ENCODE measurements at places on chromosomes 3 and 15. TPM values are rescaled to one million over a fixed set of nuclear protein-coding genes. Genes with fewer than 3 reads are reported as not detected.

DZIP1L gene
- total RNA-seq, result 11.0 TPM

SLC22A14 gene
- 0.12 TPM for total RNA-seq

REC114 gene
- total RNA-seq, result not detected

FBXL22 gene
- total RNA-seq, result 0.32 TPM

ERICH6 gene
- 0.07 TPM for total RNA-seq

TICRR gene
- total RNA-seq, result 10.1 TPM

ANKUB1 gene
- total RNA-seq, result not detected

TMEM158 gene
- total RNA-seq, result 9.7 TPM

SH2D7 gene
- not detected for total RNA-seq

TFDP2 gene
- total RNA-seq, result 22.3 TPM

NOX5 gene
- total RNA-seq, result 0.18 TPM

AGBL1 gene
- total RNA-seq, result not detected

IL5RA gene
- total RNA-seq, result not detected

OXTR gene
- 8.9 TPM for total RNA-seq

UROC1 gene
- total RNA-seq, result not detected

ZPLD1 gene
- total RNA-seq, result not detected

RPL35A gene
- total RNA-seq, result 947 TPM

KLHL40 gene
- not detected for total RNA-seq

LOXL1 gene
- total RNA-seq, result 0.74 TPM

CHRM5 gene
- not detected for total RNA-seq

SEMA7A gene
- total RNA-seq, result 1.1 TPM

NANOGP8 gene
- total RNA-seq, result not detected

CPEB1 gene
- total RNA-seq, result 3.3 TPM

AMIGO3 gene
- total RNA-seq, result 0.83 TPM

C3orf70 gene
- total RNA-seq, result 0.16 TPM

TRPM1 gene
- total RNA-seq, result not detected

SAMD7 gene
- total RNA-seq, result not detected

SLMAP gene
- 24.9 TPM for total RNA-seq

TUSC7 gene
- total RNA-seq, result not detected

SEMA4B gene
- total RNA-seq, result 59.8 TPM

FRMD4B gene
- total RNA-seq, result 0.70 TPM

LRRK1 gene
- 11.0 TPM for total RNA-seq

HYAL1 gene
- 0.69 TPM for total RNA-seq

GPR149 gene
- total RNA-seq, result not detected

TMCO5A gene
- total RNA-seq, result not detected

NCEH1 gene
- total RNA-seq, result 39.2 TPM

CACNA1D gene
- 1.0 TPM for total RNA-seq

ANKRD63 gene
- 0.20 TPM for total RNA-seq

SH3GL3 gene
- total RNA-seq, result 0.57 TPM

SMAD6 gene
- total RNA-seq, result 32.9 TPM
